NCI-H1092 treated with DMSO at 0.1 percent for 48 hours (cell line): ENCODE measurements at places on chromosomes 2 and 18.

- no peak for DNase-seq
Measured at GRCh38 chr2:205060269-205060668, 515.0 kb downstream of the PARD3B start.

DNA sequence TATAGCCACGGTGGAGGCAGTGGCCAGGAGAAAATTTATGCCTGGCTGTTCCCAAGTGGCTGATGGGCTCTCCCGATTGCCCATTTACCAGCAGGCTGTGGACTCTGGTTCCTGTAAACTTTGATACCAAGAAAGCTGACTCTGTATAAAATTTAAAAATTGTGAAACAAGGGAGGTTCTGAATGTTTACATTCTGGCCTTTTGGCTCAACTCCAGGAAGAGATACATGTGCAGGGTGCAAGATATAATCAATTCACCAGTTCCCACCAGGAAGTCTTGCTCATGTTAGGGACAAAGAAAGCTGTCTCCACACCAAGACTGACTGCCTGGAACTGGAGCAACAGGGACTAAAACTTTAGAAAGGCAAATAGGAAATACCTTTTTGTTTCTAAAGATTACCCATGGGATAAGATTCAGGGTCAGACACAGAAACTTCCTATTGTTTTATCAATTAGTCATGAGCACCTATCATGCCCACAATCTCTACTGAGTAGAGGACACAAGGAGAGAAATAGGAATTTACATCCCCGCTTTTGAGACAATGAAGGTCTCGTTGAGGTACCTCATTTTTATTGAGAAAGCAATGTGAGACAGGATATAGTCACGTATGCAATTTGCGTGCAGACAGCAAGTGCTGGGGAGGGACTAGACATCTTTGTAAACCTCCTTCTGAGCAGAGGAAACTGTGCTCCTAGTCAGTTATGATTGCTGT, 123.5 kb downstream of the LIPG start:
- DNase-seq, result no peak

GRCh38 chr18:24840640-24841039, 380.2 kb downstream of the HRH4 start:
- DNase-seq, result no peak

DNA sequence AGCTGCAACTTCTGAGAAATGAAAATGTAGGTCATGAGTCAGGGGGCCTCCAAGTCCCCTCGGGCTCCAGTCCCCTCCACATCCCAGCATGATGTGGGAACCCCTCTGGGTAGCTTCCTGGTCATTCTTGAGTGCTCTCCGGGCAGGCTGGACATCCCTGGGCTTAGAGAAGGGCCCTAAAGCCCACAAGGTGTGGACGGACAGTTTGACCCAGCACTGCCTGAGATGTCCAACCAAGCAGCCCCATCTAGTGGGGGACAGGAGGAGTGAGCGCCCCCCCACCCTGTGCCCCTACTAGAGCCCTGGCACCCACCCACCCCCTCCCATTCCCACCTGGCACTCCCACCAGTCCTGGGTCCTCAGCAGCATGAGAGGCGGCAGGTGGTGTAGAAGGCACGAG, 46.0 kb downstream of the CYP27C1 start:
- peak; percentile 16 for DNase-seq

DNA sequence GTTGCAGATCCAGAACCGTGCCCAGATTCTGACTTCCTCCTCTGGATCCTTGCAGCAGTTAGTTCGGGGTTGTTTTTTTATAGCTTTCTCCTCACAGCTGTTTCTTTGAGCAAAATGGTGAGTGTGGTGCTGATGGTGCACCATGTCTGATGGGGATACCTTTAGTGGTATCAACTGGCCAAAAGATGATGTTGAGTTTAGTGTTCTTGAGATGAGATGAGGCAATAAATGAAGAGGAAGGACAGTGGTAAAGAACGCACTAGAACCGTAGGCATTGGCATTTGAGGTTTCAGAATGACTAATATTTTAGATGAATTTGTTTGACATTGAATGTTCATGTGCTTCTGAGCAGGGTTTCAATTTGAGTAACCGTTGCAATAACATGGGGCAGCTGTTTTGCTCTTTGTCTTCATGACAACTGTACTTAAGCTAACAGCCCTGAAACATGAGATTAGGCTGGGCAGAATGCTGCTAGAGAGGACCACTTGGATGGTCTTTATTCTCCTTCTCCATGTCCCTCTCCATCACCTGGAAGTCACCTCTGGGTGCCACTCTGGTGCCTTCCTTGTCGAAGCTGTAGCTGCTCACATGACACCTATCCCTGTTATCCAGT, 3.9 kb downstream of the CTLA4 start:
- DNase-seq, result no peak

GRCh38 chr2:240432430-240432819, 3.0 kb upstream of the GPC1 start:
- no peak for DNase-seq

- DNase-seq, result no peak
Measured at GRCh38 chr2:151869291-151869690, 41.1 kb upstream of the ARL5A start.

DNA sequence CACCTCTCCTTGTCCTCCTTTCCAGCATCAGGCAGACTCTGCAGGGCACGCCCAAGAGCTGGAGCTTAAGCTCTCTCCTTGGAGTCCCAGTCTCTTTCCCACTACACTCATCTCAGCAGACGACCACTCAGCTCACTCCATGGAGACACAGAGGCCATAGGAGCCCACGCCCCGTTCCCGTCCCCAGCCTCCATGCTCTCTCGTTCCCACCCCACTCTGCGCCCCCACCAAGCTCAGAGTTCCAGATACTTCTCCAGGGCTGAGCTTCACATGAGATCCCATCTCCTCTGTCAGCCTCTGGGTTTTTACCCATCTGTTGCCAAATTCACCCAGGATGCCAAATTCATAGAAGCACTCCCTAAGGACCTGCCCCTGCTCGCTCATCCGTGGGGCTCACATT, 87.3 kb downstream of the MALT1 start:
- no peak for DNase-seq
